ENCODE measurements at places on chromosomes 3 and 15.

DNA sequence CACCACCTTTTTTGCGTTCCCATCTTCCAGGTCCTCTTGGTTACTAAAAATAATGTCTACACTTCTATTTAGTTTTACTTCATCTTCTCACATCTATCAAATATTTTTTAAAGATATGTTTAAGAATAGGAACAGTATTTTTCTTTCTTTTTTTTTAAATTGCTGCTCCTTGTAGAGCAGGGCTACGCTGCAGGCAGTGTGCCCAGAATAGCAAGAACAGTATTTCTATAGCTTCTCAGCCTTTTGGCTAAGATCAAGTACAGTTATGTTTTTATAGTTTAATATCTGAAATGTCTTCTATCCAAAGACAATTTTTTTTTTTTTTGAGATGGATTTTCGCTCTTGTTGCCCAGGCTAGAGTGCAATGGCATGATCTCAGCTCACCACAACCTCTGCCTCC is 73.0 kb downstream of the MYO9A start:
- no peak for DNase-seq

DNA sequence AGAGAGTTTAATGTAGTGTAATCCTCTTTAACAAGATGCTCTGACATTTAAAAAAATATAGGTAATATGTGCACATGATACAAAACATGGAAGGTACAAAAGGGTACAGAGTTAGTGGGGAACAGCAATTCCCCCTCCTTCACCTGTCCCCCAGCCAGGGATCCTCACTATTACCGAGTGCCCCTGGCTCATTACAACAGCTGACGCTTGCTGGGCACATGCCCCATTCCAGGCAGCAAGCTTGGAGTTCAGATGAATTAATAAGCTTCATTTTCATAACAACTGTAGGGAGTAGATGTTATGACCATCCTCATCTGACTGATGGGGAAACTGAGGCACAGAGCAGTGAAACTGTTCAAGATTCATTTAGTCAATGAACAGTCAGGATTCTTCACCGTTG is 41.2 kb downstream of the PCSK6 start:
- no peak for DNase-seq

DNA sequence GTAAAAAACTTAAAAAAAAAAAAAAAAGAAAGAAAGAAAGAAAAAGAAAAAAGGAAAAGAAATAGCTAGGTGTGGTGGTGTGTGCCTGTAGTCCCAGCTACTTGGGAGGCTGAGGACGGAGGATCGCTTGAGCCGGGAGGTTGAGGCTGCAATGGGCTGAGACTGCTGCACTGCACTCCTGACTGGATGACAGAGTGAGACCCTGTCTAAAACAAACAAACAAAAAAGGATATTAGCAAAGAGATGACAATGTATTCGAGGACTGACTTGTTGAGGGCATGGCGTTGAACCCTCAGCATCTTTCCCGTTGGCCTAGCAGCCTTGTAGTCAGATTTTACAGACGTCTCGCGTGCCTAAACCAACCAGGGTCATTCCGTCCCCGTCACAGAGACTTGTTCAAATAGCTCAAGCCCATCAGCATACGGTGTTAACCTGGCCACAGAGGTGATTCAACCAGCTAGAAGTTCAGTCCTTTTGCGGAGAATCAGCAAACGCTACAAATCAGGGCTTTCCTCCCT is 528 bp upstream of the NIT2 start:
- no peak for DNase-seq

- no peak for DNase-seq
Observed at GRCh38 chr3:58116161-58116955, 94.4 kb downstream of the DNASE1L3 start.

DNA sequence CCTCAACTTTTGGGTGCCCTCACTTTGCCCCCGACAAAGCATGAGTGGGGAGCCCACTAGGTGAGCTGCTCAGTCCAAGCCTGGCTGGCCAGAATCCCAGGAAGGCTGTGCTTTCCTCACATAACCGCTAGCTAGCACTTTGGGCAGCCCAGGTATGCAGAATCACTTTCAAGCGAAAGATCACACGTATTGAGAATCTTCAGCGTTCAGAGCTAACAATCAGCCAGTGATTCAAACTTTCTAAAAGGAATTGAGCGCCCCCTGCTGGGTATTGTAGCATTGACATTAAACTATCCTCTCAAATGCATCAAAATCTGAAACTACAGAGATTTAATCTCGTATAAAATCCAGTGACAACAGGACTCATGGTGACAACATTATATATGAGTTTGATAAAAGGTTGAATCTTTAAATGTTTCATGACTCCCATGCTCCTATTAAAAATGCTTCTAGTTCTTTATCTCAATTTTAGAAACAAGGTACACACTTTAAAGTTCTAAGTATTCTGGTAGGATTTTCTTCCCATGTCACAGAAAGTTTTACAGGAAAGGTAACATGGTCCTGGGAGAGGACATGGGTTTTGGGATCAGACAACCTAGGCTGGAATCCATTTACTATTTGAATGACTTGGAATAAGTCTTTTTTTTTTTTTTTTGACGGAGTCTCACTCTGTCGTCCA is 11.8 kb downstream of the ANAPC13 start:
- DNase-seq = no peak

DNA sequence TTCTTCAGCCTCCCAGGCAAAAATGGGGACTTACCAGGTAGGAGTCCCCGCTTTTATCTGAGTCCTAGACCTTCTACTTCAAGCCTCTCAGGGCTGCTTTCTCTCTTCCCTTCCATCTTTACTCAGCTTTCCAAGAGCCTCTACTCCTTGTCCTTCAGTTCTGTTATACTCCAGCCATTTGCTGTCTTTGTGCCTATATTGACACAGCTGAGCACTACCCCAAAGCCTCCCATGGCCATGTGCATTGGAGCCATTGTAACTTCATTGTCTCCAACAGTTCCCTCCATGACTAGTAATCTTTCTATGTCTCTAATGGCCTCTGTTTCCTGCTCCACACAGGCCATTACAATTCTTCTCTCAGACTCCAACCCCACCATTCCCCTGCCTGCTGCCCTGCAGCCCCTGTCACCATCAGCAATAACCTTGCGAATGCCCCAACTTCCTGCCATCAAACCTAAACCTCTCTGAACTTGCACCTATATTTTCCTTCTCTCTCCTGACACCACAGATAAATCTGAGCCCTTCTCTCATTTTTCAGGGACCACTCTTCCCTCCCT is 77.9 kb upstream of the ADPGK start:
- DNase-seq = no peak

GRCh38 chr15:74208901-74209559 is 6.4 kb upstream of the STRA6 start:
- DNase-seq = no peak

GRCh38 chr3:48709051-48709461 is 8.0 kb downstream of the IP6K2 start:
- DNase-seq = no peak

DNA sequence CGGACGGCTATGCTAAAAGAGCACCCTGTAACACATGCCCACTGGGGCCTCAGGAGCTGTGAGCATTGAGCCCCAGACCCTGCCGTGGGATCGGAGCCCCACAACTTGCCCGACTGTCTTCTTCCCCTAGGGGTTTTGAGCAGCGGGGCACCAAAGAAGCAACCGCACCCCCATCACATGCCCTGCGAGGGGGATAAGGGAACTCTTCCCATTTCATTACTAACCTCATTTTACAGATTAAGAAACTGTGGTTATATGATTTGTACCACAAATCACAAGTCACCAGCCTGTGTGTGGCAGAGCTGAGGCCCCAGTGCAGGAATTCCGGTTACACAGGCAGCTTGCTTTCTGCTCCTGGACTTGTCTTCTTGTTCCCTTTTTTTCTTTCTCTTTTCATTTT is 86.2 kb downstream of the CD47 start:
- DNase-seq = no peak

GRCh38 chr3:143120716-143121240 is 1.2 kb downstream of the CHST2 start:
- no peak for DNase-seq

DNA sequence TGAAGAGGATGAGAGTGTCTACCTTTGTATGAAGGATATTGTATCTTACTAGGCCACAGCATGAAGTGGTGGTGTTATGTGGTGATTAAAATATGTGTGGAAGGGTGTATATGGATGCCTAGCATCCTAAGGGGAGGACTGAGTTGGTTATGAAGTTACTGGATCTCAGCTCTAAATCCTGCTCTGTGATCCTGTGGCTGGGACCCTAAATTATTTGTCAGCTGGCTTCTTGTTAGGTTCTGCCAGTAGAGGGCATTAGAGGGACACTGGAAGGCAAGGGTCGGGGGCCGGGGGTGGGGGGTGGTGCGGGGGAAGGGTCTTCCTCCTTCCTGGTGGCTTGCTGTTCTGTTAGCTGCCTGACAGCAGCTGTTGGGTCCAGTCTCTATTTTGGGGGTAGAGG is 34.9 kb downstream of the MORF4L1 start:
- no peak for DNase-seq

GRCh38 chr3:72615182-72615581 is 233.1 kb downstream of the SHQ1 start:
- DNase-seq = no peak

DNA sequence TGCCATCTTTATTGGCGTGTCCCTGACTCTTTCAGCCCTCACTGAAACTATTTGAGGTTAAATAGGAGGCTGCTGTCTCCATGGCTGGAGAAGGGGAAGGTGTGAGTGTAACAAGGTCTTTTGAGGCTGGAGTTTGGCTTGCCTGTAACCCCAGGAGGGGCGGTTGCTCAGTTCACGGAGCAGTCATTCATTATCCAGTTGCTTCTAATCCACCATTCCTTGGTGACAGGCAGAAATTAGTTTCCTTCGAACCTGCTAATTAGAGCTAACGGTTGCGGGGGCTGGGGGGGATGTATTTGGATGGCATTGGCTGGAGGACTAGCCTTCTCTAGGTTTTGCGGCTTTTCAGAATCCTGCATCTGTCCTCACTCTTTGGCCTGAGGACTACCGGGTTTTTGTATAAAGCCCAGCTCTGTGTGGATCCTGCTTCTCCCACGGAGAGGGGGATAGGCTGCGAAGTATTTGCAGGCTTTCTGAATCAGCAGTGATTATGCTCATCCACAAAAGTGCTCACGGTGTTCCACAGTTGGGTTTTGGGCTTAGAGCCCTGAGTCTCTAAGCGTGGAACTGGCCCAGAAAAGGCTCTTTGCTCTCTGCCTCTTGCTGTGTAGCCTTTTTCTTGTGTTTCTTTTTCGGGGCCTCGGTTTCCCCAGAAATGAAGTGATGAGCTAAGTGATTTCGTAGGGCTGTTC is 18.6 kb downstream of the FGD5 start:
- no peak for DNase-seq

DNA sequence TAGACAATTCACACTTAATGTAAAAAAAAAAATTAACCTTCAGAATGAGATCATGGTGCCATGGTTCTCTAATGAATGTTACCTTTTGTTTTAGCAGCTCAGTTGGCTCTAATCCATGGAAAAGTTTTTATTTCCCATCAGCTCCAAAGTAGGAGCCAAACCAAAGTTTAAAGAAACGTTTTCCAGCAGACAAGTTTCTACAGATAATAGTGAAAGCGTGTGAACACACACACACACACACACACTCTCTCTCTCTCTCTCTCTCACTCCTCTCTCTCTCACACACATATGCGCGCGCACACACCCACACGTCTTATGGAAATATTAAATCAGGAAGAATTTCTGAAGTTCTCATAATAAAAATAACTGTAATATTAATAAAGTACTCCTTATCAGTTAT is 46.9 kb downstream of the MBNL1 start:
- no peak for DNase-seq

GRCh38 chr3:11699083-11699427 is 55.3 kb upstream of the VGLL4 start:
- peak; percentile 71 for DNase-seq

DNA sequence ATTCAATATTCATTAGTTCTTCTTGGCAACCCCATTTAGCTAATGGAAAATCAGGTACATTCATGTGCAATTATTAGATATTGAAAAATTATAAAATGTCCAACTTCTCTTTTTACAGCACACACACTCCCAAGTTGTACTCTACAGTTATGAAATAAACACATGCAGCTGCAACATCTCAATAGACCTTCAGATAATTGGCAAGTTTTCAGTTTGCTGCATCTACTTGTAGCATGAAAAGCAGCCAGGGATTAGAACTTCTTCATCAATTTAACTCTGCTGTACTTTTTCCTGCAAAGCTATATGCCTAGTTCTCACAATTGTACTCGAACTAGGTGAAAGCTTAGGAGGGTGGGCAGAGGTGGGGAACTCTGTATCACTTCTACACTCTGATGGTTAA is 46.6 kb upstream of the FHIT start:
- DNase-seq = no peak

DNA sequence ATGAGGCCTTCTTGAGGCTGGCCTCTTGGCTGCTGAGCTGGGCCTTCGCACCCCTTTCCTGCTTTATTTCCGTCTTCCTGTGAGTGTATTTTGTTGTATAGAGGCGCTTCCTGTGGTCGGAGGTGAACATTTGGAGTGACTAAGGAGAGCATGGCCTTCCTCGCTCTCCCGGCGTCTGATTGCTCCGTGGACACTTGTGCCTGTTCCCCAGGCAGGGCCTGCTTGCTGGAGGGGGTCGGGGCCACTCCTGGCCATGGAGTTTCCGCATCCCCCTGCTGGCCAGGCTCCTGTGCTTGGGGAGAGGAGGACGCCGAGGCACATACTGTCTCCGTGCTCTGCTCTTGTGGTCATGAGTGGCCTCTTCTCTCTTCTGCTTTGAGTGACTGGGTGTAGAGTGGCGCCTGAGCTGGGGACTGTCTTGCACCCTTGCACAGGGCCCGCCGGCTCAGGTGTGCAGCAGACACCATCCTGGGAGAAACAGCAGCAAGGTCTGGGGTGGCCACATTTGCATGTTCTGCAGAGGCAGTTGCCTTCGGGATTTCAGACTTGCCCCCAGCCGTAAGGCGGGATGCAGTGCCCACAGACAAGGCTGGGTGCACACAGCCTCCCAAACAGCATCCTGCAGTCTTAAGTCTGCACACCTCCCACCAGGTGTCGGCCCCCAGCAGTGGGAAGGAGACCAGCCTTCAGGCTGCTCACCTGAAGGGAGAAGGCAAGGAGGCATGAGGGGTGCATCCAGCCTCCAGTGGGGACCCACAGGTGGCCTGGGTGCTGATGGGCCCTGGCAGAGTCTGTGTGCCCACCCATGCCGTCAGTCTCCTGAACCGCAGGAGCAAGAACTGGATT is 16.4 kb downstream of the KLF13 start:
- no peak for DNase-seq

DNA sequence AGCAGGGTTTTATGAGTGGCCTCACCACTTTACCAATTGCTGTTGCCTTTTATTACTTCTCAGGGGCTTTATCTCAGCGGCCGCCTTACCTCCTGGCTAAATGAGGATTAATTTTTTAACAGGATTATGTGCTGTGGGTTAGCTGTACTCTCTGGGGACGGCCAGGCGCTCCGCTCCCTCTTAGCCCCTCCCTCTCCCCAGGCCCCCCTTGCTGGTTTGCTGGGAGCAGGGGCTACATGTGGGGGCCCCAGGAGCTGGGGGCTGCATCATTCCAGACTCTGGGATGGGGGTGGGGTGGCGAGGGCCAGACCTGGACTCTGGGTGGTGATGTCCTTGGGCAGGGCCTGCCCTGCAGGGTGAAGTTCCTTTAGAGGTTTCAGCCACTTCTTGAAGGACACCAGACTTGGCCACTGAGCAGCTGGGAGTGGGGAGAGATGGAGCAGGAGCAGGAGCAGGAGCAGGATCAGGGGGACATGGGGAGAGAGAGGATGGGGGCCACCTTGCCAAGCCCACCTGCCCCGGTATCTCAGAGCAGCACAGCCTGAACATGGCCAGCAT is 196.1 kb downstream of the GOLGA6L6 start:
- no peak for DNase-seq
